ENCODE measurements at places on chromosomes 13 and 19.

DNA sequence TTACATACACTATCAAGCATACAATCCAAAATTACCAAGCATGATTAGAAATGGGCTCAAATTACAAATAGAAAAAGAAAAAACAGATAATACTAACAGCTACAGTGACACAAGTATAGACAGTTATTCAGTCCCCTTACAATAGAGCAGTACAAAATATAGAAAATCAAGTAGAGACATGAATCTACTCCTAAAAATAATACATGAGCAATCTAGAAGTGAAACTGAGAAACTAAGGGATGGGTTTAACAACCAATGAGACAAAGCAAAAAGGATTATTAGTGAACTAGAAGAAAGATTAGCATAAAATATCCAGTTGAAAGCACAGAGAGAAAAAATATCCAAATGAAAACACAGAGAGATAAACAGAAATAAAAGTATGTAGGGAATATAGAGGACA is 426.7 kb downstream of the TBC1D4 start:
- DNase-seq: no peak

DNA sequence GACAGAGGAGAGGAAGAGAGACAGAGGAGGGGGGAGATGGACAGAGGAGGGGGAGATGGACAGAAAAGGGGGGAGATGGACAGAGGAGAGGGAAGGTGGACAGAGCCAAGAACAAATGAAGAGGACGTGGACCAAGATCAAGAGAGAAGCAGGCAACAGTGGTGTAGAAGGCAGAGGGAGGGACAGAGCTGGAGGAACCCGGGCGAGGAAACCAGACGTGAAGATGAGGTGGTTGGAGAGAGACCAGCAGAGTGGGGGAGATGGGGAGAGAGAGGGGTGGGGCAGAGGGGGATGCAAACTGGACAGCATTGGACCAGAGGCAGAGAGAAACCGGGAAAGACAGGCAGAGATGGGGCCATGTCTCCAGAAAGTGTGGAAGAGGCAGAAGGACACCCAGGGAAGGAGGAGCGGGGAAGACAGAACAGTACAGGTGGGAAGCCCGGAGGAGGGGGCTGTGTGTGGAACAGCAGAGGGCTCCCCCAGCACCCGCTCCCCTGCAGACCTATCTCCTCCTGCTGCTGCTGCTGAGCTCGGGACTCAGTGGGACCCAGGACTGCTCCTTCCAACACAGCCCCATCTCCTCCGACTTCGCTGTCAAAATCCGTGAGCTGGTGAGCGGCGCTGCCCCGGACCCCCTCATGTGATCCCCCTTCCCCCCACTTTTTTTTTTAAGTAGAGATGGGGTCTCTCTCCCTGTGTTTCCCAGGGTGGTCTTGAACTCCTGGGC is 1.3 kb downstream of the FLT3LG start:
- no peak for DNase-seq

DNA sequence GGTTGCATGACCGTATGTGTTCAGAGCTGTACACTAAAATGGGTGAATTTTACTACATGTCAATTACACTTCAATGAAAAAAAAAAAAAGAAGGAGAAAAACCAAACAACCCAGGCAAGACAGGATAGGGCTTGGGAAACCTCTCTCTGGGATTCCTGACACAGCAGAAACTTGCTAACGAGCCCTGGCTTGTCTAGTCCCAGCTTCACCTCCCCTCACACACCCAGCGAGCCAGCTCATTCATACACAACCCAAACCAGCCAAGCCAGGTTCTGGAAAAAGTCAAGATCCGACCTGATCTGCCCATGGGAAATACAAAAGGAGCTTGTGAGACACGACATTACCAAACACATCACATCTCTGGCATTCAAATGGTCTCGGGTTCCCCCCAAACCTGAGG is 3.7 kb upstream of the TECR start:
- no peak for DNase-seq

GRCh38 chr13:45615501-45616101 is at the start of gene ERICH6B:
TSS of gene ERICH6B (minus strand) at chr13:45615739. CDS start at chr13:45597005, 18,734 bp downstream.
- DNase-seq: no peak

DNA sequence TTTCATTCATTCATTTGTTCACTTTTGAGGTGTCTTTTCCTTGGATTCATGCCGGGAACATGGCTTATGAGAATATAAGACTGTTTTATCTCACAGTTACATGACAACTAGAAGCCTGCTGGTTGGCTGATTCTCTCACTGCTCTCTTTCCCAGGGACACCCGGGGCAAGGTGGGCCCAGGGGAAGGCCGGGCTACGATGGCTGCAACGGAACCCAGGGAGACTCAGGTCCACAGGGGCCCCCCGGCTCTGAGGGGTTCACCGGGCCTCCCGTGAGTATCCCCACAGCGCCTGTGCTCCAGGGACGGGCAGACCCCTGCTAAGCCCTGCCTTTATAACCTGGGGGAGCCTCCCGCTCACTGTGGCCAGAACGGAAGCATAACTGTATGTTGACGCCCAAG is 121.2 kb downstream of the COL4A2 start:
- no peak for DNase-seq

- no peak for DNase-seq
Observed at GRCh38 chr19:46109876-46110275, 14.6 kb downstream of the IGFL3 start.

GRCh38 chr13:79533781-79534400 is 52.9 kb downstream of the NDFIP2 start:
- DNase-seq: no peak

DNA sequence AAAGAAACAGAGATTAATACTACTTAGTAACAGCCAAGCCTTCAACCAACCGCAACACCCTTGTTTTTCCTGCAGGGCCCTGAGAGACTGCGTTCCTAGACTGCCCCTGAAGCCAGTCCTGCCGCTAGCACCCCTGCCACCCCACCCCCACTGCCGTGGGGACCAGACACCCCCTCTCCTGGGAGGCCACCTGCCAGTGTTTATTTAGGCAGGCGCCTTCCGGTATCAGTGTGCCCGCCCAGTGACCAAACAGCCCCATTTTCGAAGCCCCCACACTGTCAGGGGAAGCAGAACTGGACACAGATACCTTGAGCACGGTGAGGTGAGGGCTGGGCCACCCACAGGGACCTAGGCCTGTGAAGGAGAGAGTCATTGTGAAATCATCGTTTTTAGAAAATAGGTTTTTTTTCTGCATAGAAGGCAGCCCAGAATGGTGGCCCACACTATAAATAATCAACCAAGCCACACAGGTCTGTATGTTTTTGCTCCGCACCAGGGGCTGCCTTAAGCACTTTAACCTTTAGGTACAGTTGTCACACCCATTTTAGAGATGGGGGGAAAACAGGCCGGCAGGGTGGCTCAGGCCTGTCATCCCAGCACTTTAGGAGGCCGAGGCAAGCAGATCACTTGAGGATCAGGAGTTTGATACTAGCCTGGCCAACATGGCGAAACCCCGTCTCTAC is 3.5 kb upstream of the TLE5 start:
- no peak for DNase-seq

- DNase-seq: no peak
Observed at GRCh38 chr19:6686628-6686975, 16.6 kb upstream of the TNFSF14 start.

DNA sequence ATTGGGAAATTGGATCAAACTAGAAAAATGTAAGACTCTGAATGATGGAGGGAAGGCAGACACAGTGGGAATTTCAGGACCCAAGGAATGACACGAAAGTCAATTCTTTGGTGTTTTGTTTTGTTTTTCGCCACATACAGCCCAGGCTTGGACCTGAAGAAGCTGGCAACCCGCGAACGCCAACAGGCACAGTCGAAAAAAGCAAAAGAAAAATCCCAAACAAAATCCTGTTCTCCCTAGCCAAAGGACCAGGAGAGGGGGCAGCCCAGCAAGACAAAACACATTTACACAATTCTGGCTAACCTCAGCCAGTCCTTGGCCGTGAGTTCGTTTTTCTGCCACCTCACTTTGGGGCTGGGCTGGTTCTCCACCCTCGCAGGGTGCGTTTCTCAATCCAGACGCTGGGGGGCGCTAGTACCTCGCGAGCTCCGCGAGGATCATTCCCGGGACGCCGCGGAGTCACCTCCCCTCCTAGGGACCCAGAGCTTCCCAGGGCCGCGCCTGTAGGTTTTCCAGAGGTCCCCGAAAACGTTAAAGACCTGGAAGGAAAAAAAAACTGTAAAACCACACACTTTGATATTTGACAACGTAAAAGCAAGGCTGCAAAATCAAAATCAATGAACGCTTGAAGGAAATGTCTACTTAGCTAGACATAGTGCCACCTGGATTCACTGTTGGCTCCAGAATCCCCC is 34.9 kb upstream of the TPM4 start:
- peak; percentile 47 for DNase-seq

GRCh38 chr13:112962396-112962795 is 6.6 kb upstream of the MCF2L start:
- DNase-seq: no peak

- no peak for DNase-seq
Observed at GRCh38 chr19:32718286-32718685, 1.3 kb upstream of the TDRD12 start.

- DNase-seq: no peak
Observed at GRCh38 chr13:91126806-91127205, 220.7 kb upstream of the MIR17HG start.

DNA sequence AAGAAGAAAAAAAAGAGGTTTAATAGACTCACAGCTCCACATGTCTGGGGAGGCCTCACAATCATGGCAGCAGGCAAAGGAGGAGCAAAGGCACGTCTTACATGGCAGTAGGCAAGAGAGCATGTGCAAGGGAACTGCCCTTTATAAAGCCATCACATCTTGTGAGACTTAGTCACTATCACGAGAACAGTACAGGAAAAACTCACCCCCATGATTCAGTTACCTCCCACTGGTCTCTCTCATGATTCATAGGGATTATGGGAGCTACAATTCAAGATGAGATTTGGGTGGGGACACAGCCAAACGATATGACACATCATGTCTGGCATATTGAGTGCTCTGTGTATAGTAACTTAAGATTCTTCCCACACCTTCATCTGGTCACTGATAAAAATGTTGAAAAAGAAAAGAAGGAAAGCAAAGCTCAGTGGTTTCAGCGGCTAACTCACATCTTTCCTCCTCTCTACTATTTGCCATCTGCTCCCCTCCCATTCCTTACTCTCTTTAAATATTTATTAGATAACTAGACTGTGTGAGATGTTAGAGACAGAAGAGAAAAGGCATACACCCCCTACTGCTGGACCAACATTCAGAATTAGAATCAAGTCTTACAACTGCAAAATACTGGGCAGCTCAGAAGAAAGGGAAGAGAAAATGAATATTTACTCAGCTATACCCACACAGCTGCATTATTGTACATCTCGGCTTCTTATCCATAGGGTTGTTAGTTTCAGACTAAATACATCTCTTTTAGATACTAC is 60.1 kb upstream of the AKAP11 start:
- DNase-seq: no peak

GRCh38 chr19:3114018-3114726 is 20.0 kb downstream of the GNA11 start:
- DNase-seq: no peak

DNA sequence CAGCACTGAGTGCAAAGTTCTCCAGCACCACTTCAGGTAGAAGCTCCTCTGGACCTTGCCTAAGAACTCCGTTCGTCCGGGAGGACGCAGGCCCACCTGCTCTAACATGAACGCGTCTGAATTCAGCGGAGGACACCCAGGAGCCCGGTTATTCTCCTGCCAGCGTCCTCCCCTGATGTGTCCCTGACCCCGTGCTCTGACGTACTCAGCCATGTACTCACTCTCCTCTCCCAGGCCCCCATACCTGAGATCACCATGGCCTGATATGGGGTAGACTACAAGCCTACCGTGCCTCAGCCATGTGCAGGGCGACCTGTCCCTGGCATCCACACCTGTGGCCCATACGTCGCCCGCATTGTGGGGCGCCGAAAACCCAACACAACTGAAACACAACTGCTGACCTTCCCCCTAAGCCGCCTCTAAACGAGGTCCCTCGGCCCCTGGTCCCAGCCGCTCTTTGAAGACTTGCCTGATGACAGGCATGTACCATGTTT is 744 bp upstream of the ZNF584 start:
- DNase-seq: no peak

DNA sequence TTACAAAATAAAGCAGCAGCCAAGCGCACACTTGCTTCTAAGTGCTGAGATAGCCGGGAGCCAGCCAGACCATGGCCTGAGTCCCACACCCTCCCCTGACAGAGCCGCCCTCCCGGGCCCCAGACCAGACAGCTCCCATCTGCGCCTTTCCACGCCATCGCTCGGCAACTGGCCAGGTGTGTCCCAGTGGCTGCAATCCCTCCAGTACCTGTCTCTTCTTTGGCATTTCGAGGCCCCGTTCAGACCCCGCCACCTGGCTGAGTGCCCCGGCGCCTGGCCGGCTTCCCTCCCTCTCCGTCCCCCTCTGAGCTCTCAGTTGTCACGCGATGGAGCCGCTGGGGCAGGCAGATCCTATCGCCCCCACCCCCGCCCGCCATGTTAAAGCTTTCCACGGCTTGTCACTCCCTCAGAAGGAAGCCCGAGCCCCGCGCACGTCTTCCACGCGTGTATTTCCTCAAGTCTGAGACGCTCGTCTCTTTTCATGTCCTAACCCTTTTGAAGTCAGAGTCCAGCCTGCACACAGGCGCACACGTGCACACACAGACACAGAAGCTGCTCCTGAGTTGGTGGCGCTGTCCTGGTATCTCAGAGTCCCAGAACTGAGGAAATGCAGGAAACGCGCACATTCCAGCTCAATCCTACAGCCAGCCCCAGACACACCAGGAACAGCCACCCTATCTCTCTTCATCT is 7.9 kb downstream of the MLLT1 start:
- no peak for DNase-seq

DNA sequence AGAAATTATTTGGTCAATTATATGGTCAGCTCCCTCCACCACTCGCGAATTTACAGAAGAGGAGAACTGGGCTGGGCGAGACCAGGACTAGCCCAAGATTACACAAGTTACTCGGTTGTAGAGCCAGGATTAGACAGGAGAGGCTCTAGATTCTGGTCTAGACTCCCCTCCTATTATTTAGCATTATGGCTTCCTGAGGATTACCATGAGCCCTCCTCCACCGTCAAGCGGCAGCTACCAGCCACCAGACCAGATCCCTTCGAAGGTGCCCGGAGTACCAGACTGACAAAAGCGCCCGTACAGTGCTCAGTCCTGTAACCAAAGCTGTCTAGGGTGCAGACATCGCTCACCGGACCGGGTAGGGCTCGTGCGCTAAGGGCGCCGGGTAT is 497 bp upstream of the MLNR start:
- DNase-seq: no peak

Data from stimulated activated CD4-positive, alpha-beta T cell treated with anti-CD3 and anti-CD28 coated beads, TNF-alpha, amount 100 ng/mL, for 48 hours (primary cell).